ENCODE measurements at places on chromosomes 1 and 21. TPM values are rescaled to one million over a fixed set of nuclear protein-coding genes. Genes with fewer than 3 reads are reported as not detected.

SLAMF1 gene
- total RNA-seq, result 0.03 TPM

SEC16B gene
- 0.59 TPM for total RNA-seq

SYT6 gene
- not detected for total RNA-seq

PCP4 gene
- not detected for total RNA-seq

CD244 gene
- total RNA-seq, result not detected

GBP7 gene
- total RNA-seq, result not detected

ALX3 gene
- total RNA-seq, result not detected

DEPDC1 gene
- 55.3 TPM for total RNA-seq

ATP6V1G3 gene
- total RNA-seq, result not detected

GUCA2B gene
- not detected for total RNA-seq
